ENCODE measurements at places on chromosomes 11 and 22. TPM values are rescaled to one million over a fixed set of nuclear protein-coding genes. Genes with fewer than 3 reads are reported as not detected.

DUSP8 gene
- 0.82 TPM for total RNA-seq

- H3K27ac ChIP-seq, result peak overlapping the region; percentile 67
- H3K4me1 ChIP-seq, result peaks cover 30% of the 10 kb centered on the region
- no peaks in the 10 kb centered on the region for H3K27me3 ChIP-seq
- peak overlapping the region; percentile 68 for H3K4me3 ChIP-seq
Measured at GRCh38 chr22:29306835-29307595, 565 bp downstream of the GAS2L1 start.

- H3K27ac ChIP-seq, result no peak overlapping the region
- peaks cover 96% of the 10 kb centered on the region for H3K36me3 ChIP-seq
- no peaks in the 10 kb centered on the region for H3K27me3 ChIP-seq
- H3K4me3 ChIP-seq, result no peak overlapping the region
Measured at GRCh38 chr22:23823331-23823791, 15.4 kb downstream of the DERL3 start.

- no peaks in the 10 kb centered on the region for H3K4me1 ChIP-seq
- no peak for DNase-seq
- H3K4me3 ChIP-seq, result no peak overlapping the region
- H3K27ac ChIP-seq, result no peak overlapping the region
- H3K36me3 ChIP-seq, result no peaks in the 10 kb centered on the region
- H3K27me3 ChIP-seq, result no peaks in the 10 kb centered on the region
Measured at GRCh38 chr11:132361011-132361550, 990.7 kb downstream of the NTM start.

EFCAB6 gene
- total RNA-seq, result 0.50 TPM

DNA sequence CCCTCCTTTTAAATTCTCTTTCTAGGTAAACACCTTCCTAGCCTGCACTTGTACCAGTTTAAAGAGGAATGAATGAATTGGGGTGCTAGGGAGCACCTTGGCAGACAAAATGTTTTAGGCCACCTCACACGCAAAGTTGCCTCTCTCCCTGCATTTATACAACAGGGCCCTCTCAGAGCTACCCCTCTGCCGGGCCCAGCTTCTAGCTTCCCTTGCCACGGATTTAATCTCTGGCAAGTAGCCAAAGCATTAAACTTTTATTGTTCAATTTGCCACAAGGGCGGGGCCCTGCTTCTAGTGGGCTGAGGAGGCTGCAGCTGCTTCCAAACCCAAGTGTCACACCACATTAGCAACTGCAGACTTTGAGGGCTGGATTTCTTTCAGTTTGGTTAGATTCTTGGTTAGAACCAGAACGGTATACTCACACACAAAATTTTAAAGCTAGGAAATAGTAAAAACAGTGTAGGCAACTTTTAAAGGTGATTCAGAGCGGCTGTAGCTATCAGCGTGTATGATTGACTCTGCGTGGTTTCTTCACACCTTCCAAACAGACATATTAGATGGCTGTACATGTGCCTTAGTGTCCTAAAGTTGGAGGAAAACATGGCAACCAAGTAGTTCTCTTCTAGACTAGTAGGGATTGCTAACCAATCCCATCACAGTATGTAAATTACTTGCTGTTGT is 6.5 kb downstream of the KREMEN1 start:
- peaks cover 7% of the 10 kb centered on the region for H3K4me1 ChIP-seq
- no peaks in the 10 kb centered on the region for H3K36me3 ChIP-seq
- no peaks in the 10 kb centered on the region for H3K27me3 ChIP-seq

DNA sequence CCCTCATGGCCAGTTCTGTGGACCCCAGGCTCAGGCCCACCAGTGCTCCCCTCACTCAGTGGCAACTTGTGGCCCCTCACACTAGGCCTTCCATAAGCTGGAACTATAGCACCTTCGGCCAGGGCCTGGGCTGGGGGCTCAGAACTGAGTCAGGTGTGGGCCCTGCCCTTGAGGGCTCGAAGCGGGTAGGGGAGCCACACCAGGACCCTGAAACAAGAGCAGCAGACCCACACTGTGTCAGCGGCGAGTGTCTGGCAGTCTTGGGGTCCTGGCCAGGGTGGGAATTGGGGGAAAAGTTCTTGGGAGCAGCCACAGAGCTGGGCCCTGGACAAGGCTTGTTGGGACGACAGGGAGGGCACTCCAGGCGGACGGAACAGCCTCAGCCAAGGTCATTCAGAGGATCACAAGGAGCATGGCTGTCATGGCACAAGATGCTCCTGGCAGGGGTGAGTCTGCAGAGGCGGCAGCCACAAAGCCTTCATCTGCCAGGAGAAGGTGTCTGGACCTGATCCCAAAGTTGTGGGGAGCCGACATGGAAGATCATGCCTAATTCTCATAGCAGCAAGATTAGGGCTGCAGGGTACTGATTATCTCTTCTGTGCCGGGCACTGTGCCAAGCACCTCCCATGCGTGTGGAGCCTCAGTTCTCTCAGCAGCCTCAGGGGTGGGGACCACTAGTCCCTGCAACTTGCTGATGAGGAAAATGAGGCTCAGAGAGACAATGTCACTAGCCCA is 50.7 kb downstream of the SHISAL1 start:
- H3K4me1 ChIP-seq, result no peaks in the 10 kb centered on the region
- no peak for DNase-seq
- H3K4me3 ChIP-seq, result no peak overlapping the region
- no peaks in the 10 kb centered on the region for H3K36me3 ChIP-seq

GRCh38 chr11:45560913-45561281 is 104.5 kb downstream of the CHST1 start:
- DNase-seq, result no peak
- H3K36me3 ChIP-seq, result no peaks in the 10 kb centered on the region
- H3K27ac ChIP-seq, result no peak overlapping the region

OR51B5 gene
- not detected for total RNA-seq

ZNF215 gene
- not detected for total RNA-seq

GRCh38 chr22:29011240-29012100 is 50.2 kb downstream of the C22orf31 start:
- H3K4me3 ChIP-seq, result no peak overlapping the region
- H3K27ac ChIP-seq, result no peak overlapping the region
- H3K4me1 ChIP-seq, result no peaks in the 10 kb centered on the region
- no peaks in the 10 kb centered on the region for H3K27me3 ChIP-seq
- no peaks in the 10 kb centered on the region for H3K36me3 ChIP-seq

DNA sequence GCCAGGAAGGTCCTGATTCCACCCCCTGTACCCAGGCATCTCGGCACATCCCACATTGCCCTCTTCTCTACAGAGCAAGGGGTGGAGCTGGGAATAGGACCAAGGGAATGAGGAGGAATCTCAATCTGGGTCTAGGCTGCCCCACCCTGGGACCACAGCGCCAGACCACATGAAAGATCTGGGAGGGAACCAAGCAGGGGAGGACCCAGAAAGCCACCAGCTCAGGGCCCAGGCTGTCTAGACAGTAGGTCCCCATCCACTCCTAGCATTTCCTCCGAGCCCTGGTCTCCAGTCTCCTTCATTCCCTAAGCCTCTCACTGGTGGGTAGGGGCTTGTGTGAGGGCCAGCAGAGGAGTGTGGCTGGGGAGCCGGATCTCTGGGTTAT is 11.6 kb downstream of the PHLDB1 start:
- H3K4me3 ChIP-seq, result no peak overlapping the region
- peaks cover 84% of the 10 kb centered on the region for H3K4me1 ChIP-seq
- no peaks in the 10 kb centered on the region for H3K27me3 ChIP-seq
- peak; percentile 78 for DNase-seq
- peak overlapping the region; percentile 79 for H3K27ac ChIP-seq

GRCh38 chr11:1486054-1486825 is at the start of gene MOB2:
Gene MOB2 (minus strand): TSS chr11:1486779. CDS start chr11:1486556, 223 bp downstream.
- H3K36me3 ChIP-seq, result no peaks in the 10 kb centered on the region
- peaks cover 7% of the 10 kb centered on the region for H3K4me1 ChIP-seq
- DNase-seq, result no peak
- H3K4me3 ChIP-seq, result no peak within 1 kb of the TSS
- H3K27me3 ChIP-seq, result no peaks in the 10 kb centered on the region
- H3K27ac ChIP-seq, result no peak within 1 kb of the TSS

ASPHD2 gene
- total RNA-seq, result 0.87 TPM

ACTN3 gene
- not detected for total RNA-seq

ARFGAP3 gene
- total RNA-seq, result 71.3 TPM

GRCh38 chr11:71114124-71114851 is 138.1 kb downstream of the SHANK2 start:
- H3K27ac ChIP-seq, result no peak overlapping the region
- H3K4me1 ChIP-seq, result no peaks in the 10 kb centered on the region
- H3K36me3 ChIP-seq, result no peaks in the 10 kb centered on the region
- no peak for DNase-seq

- H3K4me3 ChIP-seq, result no peak overlapping the region
- peaks cover 19% of the 10 kb centered on the region for H3K36me3 ChIP-seq
- H3K27ac ChIP-seq, result peak overlapping the region; percentile 18
- DNase-seq, result peak; percentile 65
Measured at GRCh38 chr11:9808943-9809342, 145.1 kb downstream of the SWAP70 start.

CELSR1 gene
- total RNA-seq, result 1.1 TPM

DNA sequence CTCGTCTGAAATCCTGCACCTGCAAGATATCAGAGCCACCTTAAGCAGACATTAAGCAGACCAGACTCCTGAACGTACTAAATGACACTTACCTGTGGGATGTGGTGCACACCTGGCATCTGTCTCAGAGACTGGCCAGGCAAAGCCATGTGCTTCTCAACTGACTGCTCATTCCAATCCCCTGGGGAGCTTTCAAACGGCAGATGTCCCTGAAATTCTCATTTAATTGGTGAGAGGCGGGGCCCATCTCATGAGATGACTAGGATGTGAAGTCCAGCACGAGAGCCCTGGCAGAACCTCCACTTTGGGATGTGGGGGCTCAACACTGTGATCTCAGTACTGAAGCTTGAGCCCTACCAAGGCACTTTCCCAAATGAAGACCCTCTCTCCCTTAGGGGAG is 84.9 kb upstream of the HMGXB4 start:
- H3K27ac ChIP-seq, result no peak overlapping the region
- no peaks in the 10 kb centered on the region for H3K4me1 ChIP-seq
- H3K27me3 ChIP-seq, result no peaks in the 10 kb centered on the region
- no peak for DNase-seq

CACNA1I gene
- total RNA-seq, result 0.03 TPM

DNA sequence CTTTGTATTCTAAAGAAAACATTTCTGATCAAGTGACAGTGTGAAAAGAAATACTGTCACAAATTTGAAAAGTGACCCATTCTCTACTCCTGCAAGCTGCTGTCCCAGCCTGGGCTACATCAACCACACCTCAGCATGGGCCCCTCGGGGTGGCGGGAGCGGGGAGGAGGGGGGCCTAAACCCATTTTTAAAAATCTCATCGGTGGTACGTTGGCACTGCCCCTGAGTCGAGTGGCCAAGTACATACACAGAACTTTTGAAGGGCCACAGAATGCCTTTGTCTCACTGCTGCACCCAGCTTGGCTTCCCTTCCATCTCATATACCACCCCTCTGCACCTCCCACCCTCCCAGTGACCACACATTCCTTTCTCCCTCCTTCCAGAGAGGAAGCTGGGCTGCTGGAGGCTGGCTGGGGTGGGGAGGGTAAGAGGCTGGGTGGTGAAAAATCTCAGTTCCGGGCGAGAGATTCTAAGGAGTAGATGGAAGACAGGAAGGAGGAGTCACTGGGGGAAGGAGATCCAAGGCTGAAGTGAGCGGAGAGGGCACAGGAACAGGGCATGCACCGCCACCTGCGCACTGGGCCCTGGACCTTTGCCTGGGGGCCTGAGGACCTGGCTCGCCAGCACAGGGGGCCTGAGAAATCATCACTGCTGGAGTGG is 21.1 kb downstream of the FXYD6 start:
- H3K27me3 ChIP-seq, result no peaks in the 10 kb centered on the region
- no peak overlapping the region for H3K27ac ChIP-seq
- H3K4me3 ChIP-seq, result no peak overlapping the region
- no peaks in the 10 kb centered on the region for H3K36me3 ChIP-seq
- no peaks in the 10 kb centered on the region for H3K4me1 ChIP-seq

DNA sequence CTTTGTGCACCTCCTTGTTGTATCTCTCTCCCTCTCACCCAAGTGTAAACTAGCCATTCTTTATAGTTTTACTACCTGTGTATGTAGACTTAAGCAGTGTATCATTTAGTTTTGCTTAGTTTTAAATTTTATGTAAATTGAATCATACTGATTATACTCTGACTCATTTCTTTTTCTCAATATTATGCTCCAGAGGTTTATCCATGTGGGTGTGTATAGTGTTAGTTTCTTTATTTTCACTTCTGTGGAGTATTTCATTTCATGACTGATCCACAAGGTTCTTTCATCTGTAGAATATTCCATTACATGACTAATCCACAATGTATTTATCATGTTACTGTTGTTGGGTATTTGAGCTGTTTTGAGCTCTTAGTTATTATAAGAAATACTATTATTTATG is 62.0 kb downstream of the CCDC34 start:
- no peak overlapping the region for H3K27ac ChIP-seq
- no peak for DNase-seq
- H3K4me3 ChIP-seq, result no peak overlapping the region
- peaks cover 3% of the 10 kb centered on the region for H3K4me1 ChIP-seq

SLC16A8 gene
- total RNA-seq, result not detected

GRCh38 chr11:57584341-57584740 is 13.1 kb upstream of the SERPING1 start:
- H3K27me3 ChIP-seq, result 0 out of 2 replicates have a peak, but pooled peaks cover 5% of the 10 kb centered on the region
- no peak for DNase-seq
- H3K4me3 ChIP-seq, result no peak overlapping the region
- H3K27ac ChIP-seq, result no peak overlapping the region
- H3K4me1 ChIP-seq, result no peaks in the 10 kb centered on the region
- no peaks in the 10 kb centered on the region for H3K36me3 ChIP-seq

GRCh38 chr11:79482800-79483199 is 42.0 kb upstream of the TENM4 start:
- no peak overlapping the region for H3K4me3 ChIP-seq
- no peaks in the 10 kb centered on the region for H3K4me1 ChIP-seq
- no peak for DNase-seq
- H3K27me3 ChIP-seq, result no peaks in the 10 kb centered on the region
- H3K36me3 ChIP-seq, result no peaks in the 10 kb centered on the region
- H3K27ac ChIP-seq, result no peak overlapping the region

DNA sequence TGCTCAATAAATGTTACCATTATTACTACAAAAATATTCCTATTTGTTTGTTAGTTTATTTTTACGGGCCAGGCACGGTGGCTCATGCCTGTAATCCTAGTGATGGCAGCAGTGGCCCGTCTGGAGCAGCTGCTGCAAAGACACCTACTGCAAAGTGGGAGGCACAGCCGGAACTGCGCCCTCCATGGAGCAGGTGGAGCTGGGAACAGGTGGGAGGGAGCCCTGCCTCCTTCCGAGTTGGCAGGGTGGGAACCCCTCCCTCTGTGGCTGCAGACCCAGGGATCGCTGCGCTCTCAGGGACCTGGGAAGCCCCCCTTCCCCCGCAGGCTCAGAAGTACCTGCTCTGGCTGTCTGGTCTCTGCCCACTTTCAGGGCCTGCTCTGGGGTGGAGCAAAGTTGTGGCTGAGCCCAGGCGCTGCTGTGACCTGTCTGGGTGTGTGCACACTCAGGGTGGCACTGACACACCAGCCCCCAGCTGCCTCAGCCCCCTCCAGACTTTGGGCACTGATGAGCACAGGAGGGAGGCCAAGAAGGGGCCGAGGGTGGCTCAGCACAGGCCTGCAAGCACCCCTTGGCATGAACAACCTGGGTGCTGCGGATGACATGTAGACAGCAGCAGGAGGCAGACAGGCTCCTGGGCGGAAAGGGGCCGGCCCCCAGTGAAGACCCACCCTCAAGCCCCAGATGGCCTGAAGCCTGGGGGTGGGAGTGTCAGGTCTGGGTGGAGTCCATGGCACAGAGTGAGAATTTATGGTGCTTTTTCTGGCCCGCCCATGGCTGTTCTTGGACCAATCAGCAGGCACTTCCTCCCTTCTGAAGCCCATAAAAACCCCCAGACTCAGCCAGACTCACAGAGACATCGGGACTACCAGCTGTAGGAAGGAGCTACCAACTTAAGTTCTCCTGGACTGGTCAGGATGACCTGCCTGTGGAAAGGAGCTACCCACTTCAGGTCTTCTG is 103.7 kb upstream of the CLMP start:
- H3K4me3 ChIP-seq, result no peak overlapping the region
- no peaks in the 10 kb centered on the region for H3K36me3 ChIP-seq
- DNase-seq, result no peak

Measured in SJSA1 (cell line).